NB4 (cell line): ENCODE measurements at places on chromosomes 7 and 10.
A peak's percentile ranks its signal among the peaks of the same experiment; 100 is the strongest.

DNA sequence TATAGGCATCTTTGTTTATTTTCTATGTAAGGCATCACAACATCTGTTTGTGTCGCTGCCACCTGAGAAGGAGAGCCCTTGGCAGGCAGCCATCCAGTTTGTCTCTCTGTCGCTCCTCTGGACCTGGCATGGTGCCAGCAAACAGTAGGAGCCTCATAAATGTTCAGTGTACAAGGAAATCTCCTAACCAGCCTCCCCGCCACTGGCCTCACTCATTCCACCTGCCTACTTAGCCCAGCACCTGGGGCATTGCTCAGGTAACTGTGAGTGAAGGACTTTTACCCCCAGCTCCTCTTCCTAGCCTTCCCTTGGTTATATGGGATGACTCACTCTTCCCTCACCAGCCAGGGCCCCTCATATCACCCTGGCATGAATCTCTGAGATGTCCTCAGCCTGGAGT lies 61.7 kb upstream of the NPTX2 start:
- no peak for DNase-seq

DNA sequence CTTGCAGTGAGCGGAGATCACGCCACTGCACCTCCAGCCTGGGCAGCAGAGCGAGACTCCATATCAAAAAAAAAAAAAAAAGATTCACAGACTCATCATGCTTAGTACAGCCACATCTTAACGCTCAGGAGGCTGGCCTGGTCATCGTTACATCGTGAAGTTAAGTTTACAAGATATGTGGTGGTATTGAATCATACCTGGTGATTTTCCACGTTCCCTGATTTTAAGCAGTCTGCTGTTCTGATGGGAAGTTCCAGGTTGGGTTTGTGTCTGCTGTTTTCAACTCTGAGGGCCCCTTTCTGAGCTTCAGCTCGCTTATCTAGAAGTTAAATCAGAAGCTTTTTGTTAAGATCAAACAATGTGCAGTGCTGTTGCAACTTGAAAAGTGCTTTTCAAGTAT lies 6.9 kb downstream of the PPP2R2D start:
- no peak for DNase-seq

- peak; percentile 99 for DNase-seq
Measured at GRCh38 chr7:100369105-100369504, 4.2 kb upstream of the PILRA start.

GRCh38 chr7:119254742-119255141 lies 1018.2 kb upstream of the KCND2 start:
- no peak for DNase-seq

DNA sequence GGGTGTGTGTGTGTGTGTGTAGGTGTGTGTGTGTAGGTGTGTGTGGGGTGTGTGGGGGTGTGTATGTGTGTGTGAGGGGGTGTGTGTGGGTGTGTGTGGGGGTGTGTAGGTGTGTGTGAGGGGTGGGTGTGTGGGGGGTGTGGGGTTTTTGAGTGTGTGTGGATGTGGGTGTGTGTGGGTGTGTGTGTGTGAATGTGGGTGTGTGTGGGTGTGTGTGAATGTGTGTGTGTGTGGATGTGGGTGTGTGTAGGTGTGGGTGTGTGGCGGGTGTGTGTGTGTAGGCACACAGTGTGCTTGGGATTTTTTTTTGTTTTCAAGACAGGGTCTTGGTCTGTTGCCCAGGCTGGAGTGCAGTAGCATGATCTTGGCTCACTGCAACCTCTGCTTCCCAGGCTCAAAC lies 36.8 kb upstream of the TCF7L2 start:
- no peak for DNase-seq

DNA sequence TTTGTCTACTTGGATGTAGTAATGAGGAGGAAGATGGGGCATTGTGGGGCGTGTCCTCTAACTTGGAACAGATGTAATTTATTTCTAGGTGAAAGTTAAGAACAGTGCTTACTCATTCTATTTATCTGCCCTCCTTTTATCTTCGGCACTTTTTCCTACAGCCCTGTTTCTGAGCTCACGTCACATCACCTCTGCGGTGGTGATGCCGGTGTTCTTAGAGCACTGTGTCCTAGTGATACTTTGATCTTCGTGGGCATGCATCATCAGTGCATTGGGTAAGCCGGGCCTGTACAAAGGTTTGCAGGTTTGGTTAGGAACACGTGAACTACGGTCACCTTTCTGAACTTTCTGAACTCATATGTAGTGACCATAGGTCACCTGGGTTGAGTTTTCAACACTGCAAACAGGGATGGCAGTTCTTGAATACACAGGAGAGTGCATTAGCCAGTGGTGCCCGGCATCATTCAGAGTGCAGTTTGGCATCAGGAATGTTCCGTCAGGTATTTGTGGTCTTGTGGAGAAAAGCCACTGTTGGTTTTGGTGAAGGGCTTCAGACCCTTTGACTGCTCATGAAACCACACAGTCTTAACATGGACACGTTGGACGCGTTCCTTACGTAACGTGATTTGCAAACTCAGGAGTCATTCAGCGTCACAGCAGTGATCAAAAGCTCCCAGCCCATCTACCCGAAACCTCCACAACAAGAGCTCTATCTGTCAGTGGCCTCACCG lies 5.6 kb downstream of the POR start:
- DNase-seq, result no peak

DNA sequence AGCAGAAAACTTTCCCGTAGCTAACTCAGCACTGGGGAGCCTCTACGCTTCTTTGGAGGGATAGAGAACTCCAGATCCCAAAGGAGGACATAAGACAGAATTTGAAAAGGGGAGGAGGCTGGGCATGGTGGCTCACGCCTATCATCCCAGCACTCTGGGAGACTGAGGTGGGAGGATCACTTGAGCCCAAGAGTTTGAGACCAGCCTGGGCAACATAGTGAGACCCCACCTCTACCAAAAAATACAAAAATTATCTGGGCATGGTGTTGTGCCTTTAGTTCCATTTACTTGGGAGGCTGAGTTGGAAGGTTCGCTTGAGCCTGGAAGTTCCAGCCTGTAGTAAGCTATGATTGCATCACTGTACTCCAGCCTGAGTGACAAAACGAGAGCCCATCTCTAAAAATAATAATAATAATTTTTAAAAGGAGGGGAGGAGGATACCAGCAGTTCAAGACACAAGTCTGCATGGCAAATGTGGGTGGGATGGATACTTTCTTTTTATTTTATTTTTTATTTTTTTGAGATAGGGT lies 165.9 kb upstream of the SH2B2 start:
- no peak for DNase-seq

GRCh38 chr10:16788125-16788524 lies 29.1 kb downstream of the RSU1 start:
- no peak for DNase-seq

- no peak for DNase-seq
Measured at GRCh38 chr7:32501522-32501921, 6.2 kb downstream of the AVL9 start.

GRCh38 chr7:99242682-99243081 lies 30.0 kb upstream of the MYH16 start:
- no peak for DNase-seq

- DNase-seq, result no peak
Measured at GRCh38 chr10:44419790-44420549, 35.1 kb upstream of the CXCL12 start.

- DNase-seq, result no peak
Measured at GRCh38 chr10:105733924-105734323, 1092.8 kb downstream of the SORCS3 start.

DNA sequence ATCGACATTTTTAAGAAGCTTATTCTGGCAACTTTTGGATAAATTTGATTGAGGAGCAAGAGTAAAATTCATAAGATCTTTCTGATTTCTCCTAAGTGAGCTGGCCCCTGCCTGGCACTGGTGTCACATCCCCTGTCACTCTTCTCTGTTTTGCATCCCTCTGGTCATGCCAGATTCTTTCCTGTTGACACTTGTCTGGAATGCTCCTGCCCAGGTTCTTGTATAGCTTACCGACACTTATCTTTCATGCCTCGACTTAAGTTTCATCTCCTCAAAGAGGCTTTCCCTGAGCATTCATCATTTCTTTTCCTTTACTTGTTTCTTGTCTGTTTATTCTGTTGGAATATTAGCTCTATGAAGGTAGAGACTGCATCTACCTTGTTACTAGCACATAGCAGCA lies 22.2 kb upstream of the AASS start:
- no peak for DNase-seq

- DNase-seq, result no peak
Measured at GRCh38 chr10:125035136-125035535, 93.2 kb downstream of the ZRANB1 start.
